GM03348 (cell line): ENCODE measurements at places on chromosomes 11 and 22.
A peak's percentile ranks its signal among the peaks of the same experiment; 100 is the strongest.

GRCh38 chr22:39177456-39177775, 24.9 kb upstream of the CBX7 start:
- no peak for DNase-seq

- no peak for DNase-seq
Observed at GRCh38 chr22:36807627-36808026, 9.2 kb downstream of the PVALB start.

- no peak for DNase-seq
Observed at GRCh38 chr11:109209572-109209971, 212.4 kb upstream of the C11orf87 start.

GRCh38 chr11:77146261-77147035, 18.4 kb downstream of the MYO7A start:
- DNase-seq, result no peak

- no peak for DNase-seq
Observed at GRCh38 chr11:88050247-88050646, 125.0 kb downstream of the RAB38 start.

DNA sequence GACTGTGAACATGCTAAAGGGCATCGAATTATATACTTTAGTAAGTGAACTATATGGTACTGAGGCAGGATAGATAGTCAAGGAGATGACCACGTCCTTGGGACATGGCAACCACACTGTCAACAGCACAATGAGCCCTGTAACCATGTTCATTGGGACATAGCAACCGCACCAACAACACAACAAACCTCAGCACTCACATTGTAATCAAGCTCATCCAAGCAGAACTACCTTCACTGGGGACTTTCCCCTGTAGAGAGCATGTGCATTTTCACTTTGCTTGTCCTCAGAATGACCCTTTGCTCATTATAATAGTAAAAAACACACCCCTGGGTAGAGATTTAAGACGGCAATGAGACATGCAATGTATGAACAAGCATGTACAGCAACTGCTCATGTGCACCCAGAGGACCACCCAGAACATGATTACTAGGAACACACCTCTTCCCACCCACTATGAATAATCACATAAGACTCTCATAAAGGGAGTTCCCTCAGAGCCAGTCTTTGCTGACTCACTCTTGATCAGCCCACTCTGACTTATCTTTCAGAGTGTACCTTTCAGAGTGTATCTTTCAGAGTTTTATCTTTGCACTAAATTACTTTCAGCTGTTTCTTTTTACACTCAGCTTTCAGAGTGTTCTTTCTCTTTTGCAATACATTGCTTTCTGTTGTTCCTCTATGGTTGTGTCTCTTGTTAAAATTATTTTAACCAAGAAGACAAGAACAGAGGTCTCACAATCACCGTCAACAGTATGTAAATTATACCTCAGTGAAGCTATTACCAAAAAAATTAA, 4.1 kb upstream of the PLAAT2 start:
- peak; percentile 54 for DNase-seq

GRCh38 chr11:6563667-6564066, 39.7 kb downstream of the RRP8 start:
- DNase-seq, result no peak

DNA sequence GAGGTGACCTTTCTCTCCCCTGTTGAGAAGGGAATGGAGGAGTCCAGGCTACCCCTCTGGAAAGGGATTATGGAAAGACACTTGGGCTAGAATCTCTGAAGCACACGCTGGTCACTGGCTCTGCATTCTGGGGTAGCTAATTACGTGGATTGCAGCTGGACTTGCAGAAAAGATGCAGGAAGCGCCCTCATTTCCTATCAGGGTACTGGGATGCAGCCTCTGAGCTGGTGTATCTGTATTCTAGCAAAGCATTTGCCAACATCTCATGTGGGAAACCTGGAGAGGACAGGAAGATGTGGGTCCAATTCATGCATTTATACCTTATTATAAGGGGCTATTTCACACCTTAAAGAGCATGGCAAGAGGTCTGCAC, 44.3 kb downstream of the CD82 start:
- DNase-seq, result no peak

GRCh38 chr11:39806652-39807051, 1652.8 kb downstream of the LRRC4C start:
- DNase-seq, result no peak

DNA sequence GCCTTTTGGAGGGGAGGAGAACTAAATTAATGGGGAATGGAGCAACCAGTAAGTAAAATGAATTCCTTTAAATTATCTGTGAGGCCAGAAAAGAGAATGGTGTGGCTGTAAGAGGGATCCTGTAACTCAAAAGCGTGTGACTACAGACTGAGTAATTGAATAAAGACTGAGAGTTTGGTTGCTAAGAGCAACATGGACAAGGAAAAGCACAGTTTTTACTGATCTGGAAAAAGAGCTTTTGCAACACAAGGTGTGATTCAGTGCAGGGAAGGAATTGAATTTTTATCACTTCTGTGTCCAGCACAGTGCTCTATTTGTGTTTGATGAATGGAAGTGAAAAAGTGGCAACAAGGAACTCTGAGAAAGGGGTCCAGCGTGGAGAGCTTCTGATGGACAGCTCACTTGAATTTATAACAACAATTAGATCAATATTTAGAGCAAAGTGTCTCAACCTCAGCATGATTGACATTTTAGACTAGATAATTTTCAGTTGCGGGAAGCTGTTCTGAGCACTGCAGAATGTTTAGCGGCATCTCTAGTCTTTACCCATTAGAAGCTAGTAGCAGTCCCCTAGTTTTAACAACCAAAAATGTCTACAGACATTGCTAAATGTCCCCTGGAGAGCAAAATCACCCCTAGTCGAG, 202.8 kb upstream of the BDNF start:
- peak; percentile 50 for DNase-seq

DNA sequence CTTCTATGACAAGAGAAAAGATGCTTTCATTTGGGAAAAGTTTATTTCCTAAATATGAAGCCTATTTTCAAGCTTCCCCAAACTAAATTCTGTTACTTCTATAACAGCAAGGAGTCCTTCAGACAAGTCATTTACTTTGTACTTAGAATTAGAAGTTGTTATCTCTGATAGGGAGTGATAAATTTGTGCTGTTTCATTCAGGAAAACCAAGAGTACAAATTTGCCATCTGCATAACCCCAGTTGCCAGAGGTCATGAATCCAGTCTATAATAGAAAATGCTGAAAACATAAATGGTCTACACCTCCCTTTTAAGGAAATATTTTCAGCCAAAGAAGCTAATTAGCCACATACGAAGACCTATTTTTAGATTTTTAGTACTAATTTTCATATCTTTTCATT, 61.3 kb downstream of the SBF2 start:
- no peak for DNase-seq

GRCh38 chr11:14668731-14669301, 25.2 kb downstream of the PDE3B start:
- no peak for DNase-seq
